ENCODE measurements at places on chromosomes 16 and 17. TPM values are rescaled to one million over a fixed set of nuclear protein-coding genes. Genes with fewer than 3 reads are reported as not detected.
A peak's percentile ranks its signal among the peaks of the same experiment; 100 is the strongest.

The C1QTNF8 gene
- total RNA-seq, result not detected

The VMO1 gene
- total RNA-seq, result 19.3 TPM

The SGCA gene
- 91.8 TPM for total RNA-seq

The RARA gene
- 88.3 TPM for total RNA-seq

The KRT25 gene
- total RNA-seq, result not detected

The ALDH3A2 gene
- total RNA-seq, result 55.7 TPM

The ZNF469 gene
- total RNA-seq, result 5.2 TPM

The HBZ gene
- total RNA-seq, result not detected

The UNC13D gene
- 17.7 TPM for total RNA-seq

The PPP1R27 gene
- not detected for total RNA-seq

The SLC7A5 gene
- 6.8 TPM for total RNA-seq

DNA sequence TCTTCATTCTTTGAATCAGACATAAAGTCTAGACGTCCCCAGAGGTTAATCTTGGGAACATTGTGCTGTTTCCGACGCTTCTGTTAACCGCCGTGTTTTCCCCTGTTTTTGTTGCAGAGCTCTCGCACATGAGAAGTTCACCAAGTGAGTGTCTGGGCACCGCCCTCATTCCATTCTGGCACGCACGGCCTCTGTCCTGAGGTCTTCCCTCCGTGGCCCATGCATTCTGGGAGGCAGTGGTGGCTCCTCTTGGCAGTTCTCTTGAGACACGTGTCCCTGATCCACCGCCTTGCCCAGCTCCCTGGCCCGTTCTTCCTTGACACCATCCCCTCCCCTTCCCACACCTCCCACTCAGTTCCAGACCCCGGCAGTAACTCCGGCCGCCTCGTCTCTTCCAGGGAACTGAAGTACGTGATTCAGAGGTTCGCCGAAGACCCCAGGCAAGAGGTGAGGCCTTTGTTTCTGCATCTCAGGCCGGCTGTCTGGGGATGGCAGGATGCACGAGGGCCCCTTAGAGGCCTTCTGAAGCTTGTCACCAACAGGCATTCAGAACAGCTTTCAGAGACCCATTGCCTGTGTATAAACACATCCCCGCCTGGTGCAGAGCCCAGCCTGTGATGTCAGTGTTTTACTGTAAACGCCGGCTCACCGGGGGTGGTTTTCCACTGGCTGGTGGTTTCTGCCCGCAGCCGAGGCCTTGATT lies 85.9 kb upstream of the PLCG2 start:
- DNase-seq, result peak; percentile 68

- DNase-seq, result no peak
Observed at GRCh38 chr16:30491744-30492308, 19.3 kb downstream of the ITGAL start.

DNA sequence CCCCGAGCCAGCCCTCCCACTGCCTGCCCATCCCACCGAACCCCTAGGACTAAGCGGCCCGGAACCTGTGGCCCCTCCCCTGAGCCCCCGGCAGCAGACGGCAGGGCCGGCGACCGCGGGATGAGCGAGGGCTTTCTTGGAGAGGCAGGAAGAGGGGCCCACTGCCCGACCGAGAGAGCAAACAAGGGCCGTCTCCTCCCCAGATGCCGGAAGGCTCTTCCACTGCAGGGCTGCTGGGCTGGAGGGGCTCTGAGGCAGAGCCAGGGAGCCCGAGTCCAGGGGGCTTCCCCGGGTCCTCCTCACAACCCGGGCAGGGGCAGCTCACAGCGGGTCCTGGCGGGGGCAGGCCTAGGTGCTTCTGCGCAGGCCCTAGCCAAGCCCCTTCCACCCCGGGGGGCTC lies 2.9 kb downstream of the PERCC1 start:
- DNase-seq, result no peak

DNA sequence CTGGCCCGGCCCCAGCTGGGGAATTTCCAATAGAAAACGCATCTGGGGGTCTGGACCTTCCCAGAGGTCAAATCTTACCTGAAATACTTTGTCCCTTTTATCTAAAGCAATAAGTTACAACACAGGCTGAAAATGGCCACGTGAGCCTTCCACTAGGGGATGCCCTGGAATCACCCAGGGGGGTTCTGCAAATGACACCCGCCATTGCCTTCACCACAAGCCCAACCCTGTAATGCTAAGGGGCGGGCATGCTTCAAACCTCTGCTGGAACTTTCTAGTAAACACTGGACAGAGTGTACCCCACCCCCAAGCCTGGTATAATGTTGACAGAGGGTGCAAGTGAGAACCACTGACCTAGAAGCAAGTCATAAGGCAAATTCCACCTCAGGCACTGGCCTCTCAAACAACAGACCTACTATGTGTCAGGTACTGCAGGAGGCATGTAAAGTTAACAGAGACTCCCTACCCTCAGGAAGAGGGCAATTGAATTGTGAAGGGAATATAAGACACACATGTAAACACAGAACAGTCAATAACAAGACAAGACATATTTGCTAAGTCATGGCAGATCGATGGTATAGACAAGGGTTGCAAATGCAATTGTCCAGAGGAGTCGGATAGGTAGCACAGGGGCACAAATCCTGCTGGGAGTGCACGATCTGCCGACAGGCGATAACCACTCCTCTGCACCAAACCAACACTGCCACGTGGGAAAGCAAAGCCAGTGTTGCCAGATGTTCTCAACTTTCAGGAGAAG lies 59.0 kb downstream of the ARHGAP17 start:
- DNase-seq, result no peak

- no peak for DNase-seq
Observed at GRCh38 chr16:10171221-10171620, 11.0 kb downstream of the GRIN2A start.

DNA sequence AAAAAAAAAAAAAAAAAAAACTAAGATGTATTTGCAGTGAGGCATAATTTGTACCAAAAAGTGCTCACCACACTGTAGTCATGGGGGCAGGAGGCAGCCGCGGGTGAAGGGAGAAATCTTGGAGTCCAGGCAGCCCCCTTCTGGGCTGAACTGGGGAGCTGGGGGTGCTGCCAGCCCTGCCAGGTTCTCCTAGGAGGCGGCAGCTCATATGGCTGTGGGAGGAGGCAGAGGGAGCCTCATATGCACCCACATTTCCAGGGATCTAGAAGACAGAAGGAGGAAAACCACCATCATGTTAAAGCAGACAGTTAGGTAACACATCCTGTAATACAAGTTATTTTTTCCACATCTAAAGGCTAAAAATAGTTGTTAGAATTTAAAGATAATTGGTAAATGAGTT lies 16.3 kb downstream of the MAPT start:
- DNase-seq, result no peak

- no peak for DNase-seq
Observed at GRCh38 chr17:39673335-39674081, 5.3 kb downstream of the PNMT start.

- DNase-seq, result peak; percentile 87
Observed at GRCh38 chr16:12819126-12820117, 15.7 kb upstream of the CPPED1 start.

GRCh38 chr17:1561420-1562175 lies 994 bp downstream of the PITPNA start:
- DNase-seq, result no peak

GRCh38 chr17:83194186-83194561 lies 114.8 kb downstream of the METRNL start:
- peak; percentile 44 for DNase-seq

DNA sequence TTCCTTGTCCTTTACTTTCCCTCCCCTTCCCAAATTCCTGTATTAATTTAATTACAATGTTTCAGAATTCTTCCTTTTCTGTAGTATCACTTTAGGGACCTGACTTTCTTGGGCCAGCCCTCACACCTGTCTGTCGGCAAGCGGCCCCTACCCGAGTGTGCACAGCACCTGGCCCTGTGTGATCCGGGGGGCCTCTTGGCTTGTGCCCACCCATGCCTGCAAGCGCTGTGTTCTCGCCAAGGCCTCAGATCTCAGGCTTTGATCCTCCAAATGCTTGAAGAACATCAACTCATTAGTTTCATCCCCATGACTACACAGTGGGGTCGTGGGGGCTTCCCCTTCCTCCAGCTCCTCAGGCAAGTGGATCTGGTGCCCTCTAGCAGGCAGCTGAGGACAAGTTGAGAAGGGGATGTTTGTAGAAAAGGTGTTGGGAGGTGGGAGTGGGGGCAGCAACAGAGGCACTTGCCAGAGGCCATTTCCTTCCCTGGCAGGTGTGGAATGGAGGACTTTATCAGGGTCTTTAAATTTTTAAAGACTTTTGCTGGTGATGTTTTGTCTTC lies 15.7 kb upstream of the CDH3 start:
- DNase-seq, result no peak

GRCh38 chr17:5560361-5560988 lies 23.8 kb downstream of the NLRP1 start:
- no peak for DNase-seq

DNA sequence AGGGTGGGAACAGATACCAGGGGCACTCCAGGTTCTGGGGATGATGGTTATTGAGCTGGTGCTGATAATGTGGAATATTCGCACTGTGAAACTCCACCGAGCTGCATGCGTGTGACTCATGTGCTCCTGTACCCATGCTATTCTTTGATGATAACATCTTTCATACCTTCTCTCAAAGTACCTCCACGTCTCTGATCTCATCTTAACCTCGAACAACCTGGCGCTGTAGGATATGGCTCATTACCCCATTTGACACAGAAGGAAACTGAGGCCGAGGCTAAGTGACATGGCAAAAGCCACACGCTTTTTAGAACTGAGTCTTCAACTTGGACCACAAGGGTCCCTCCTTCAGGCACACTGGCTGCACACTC lies 30.2 kb upstream of the MRPS23 start:
- no peak for DNase-seq

DNA sequence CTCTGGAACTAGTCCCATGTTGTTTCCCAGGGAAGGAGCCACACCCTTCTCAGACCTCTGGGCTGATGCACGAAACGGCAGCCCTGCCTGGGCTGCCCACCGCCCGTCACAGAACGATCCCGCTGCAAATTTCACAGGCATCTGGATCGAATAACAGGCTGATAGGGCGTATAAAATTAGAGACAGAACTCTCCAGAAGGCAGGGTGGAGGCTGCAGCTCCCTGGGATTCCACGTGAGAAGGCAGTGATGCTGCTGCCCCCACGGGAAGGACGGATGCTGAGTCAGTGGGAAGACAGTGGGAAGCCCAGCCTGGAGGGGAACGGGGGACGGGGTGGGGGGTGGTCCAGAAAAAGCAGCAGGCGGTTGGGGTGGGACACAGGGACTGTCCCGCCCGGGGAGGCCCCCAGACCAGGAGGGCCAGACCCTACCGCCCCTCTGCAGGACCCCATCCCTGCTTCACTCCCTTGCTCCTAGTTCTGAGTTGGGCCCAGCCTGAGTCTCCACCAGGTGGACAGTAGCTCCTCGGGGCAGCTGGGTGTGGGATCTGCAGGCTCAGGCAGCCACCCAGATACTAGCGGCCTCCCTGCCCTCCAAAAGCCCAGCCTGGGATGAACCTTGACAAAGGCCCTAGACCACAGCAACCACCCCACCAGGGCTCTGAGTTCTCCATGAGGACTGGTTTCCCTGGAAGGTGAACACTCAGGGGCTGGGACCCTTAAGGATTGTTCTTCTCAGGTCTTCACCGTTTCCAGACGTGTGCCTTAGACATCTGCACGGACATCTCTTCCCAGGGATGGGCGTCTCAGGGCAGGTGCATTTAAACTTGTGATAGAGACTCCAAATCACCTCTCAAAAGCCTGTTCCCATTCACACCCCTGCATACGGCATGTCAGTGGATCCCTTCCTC lies 117.8 kb downstream of the METRNL start:
- peak; percentile 75 for DNase-seq

- DNase-seq, result peak; percentile 34
Observed at GRCh38 chr16:11392041-11392581, 46.9 kb downstream of the RMI2 start.

GRCh38 chr16:51222016-51222415 lies 70.9 kb upstream of the SALL1 start:
- no peak for DNase-seq

GRCh38 chr17:9878786-9879525 lies 26.1 kb downstream of the RCVRN start:
- no peak for DNase-seq

- DNase-seq, result no peak
Observed at GRCh38 chr16:64878940-64879339, 242.9 kb downstream of the CDH11 start.

DNA sequence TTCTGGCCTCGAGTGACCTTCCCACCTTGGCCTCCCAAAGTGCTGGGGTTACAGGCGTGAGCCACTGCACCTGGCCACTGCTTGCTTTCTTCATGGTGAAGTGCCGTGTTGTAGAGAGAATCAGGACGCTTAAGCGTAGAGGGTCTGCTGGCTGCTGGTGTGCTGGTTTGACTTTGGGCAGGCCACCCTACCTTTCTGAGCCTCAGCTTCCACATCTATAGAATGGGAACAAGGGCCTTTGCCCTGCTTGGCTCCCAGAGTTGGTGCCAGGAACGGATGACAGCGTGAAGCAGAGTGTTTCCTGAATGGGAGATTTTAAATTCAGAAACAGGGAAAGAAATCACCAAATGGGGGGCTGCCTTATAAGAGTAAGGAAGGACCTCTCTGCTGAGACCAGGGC lies 60.9 kb downstream of the NKD1 start:
- DNase-seq, result no peak

- DNase-seq, result no peak
Observed at GRCh38 chr17:80141463-80142165, 5.3 kb downstream of the EIF4A3 start.

DNA sequence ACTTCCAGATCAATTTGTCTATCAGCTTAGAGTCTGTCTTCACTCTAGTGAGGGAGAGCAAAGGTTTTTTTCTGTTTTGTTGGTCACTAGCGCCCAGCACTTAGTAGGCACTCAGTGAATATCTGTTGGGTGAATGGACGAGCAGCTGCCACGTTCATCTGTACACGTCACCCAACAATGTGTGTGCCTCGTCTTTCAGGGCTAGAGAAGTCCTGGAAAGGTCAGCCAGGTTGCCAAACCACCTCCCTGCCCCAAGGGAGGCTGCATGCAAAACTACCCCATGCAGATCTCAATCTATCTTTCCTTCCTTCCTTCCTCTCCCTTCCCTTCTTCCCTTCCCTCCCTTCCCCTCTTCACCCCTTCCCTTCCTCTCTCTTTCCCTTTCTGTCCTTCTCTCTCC lies 340.9 kb downstream of the SOX9 start:
- DNase-seq, result no peak

- no peak for DNase-seq
Observed at GRCh38 chr17:41020336-41020735, 6.7 kb downstream of the KRTAP1-5 start.

DNA sequence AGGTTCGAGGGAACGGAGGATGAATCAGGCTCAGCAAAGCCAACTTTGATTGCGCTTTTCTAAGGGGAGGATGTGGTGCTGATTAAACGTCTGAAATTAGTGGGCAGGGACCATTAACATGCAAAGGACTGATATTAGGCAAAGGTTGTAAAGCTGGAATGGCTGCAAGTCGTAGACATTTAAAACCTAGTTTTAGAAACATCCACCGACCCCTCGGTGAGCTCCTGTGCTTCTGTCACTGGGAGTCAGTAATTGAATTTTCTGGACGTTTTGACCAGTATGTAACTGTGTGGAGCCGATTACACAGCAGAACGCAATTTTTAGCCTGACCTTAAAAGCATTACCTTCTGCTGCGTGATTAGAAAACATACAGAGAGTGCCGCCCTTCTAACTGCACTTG lies 220.6 kb upstream of the HSBP1 start:
- DNase-seq, result no peak

Measured in aorta (tissue), 5 donors.